Karpas-422 (cell line): ENCODE measurements at places on chromosomes 2 and 18. TPM values are rescaled to one million over a fixed set of nuclear protein-coding genes. Genes with fewer than 3 reads are reported as not detected.

FLACC1 gene
- 0.18 and 13.2 TPM in 2 replicates for total RNA-seq

ZNF396 gene
- 1.0 and 1.4 TPM in 2 replicates for total RNA-seq

DNA sequence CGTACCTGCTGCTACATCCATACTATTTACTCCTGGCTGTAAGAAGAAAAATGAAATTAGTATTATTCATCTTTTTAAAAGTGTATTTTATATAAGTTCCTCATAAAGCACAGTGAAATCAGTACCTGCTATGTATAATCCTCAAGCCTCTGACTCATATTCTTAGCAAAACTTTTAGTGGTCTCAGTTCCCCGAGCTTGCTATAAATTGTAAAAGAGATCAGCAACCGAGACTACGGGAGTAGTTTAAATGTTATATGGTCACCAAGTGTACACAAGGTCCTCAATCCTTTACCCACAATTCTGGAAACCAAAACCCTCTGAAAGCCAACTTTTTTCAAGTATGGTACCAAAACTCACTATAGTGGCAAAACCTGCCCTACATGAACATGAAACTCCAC, 24.2 kb downstream of the PRPF40A start:
- DNase-seq = no peak
- no peak overlapping the region for H3K4me3 ChIP-seq
- H3K4me1 ChIP-seq = no peaks in the 10 kb centered on the region
- no peaks in the 10 kb centered on the region for H3K27me3 ChIP-seq

IL1F10 gene
- total RNA-seq = not detected in 2 replicates

- H3K27me3 ChIP-seq = no peaks in the 10 kb centered on the region
- H3K36me3 ChIP-seq = no peaks in the 10 kb centered on the region
- H3K4me1 ChIP-seq = peaks cover 10% of the 10 kb centered on the region
- DNase-seq = no peak
- H3K4me3 ChIP-seq = no peak overlapping the region
Measured at GRCh38 chr2:177281400-177282180, 17.1 kb upstream of the NFE2L2 start.

DNA sequence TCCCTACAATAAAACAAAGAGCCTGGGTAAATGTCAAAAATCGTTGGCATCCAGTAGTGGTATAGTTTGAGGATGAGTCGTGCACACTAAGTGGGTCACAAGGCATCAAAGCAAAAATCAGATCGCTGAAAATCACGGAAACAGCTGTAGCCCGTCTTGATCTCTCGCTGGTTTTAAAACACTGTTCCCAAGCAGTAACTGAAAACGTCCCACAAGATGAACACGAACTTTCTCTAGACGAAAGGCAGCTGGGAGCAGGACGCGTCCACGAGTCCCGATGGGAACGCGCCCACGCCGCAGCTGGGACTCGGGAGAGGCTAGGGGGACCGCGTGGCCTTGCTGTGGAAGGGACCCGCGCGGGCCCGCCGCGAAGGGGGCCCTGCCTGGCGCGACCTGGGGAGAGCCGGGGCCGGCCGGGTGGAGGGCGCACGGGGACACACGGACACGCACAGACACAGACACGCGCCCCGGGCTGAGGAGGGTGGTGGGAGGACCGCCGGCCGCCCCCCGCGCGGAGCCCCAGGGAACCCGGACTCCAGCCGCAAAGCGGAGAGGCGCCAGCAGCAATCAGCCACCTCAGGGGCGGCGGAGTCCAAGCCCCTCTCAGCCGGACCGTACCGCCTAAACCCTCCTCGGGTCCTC, 651 bp downstream of the STK17B start:
- peak; percentile 77 for DNase-seq
- peaks cover 66% of the 10 kb centered on the region for H3K4me1 ChIP-seq
- peak overlapping the region; percentile 88 for H3K27ac ChIP-seq

DNA sequence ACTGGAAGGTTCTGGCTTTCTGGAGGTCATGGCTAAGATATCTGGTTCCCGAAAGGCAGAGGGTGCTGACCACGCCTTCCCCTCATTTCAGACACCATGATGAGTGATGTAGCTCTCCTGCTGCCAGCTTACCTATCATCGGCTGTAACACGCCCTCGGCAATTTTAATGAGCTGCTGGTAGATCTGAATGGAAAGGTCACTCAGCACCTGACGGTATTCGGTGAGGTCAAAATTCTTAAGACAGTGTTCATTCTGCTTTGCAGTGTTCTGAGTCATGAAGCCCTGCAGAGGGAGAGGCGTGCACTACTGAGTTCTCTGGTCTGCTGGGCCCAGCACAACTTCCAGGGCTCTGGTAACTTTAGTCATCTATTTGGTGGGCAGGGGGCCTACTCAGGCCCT, 25.7 kb upstream of the ACAA2 start:
- H3K4me1 ChIP-seq = no peaks in the 10 kb centered on the region
- no peaks in the 10 kb centered on the region for H3K27me3 ChIP-seq
- H3K27ac ChIP-seq = no peak overlapping the region
- no peaks in the 10 kb centered on the region for H3K36me3 ChIP-seq
- H3K4me3 ChIP-seq = no peak overlapping the region
- DNase-seq = no peak

GRCh38 chr18:11251229-11251890, 102.0 kb upstream of the PIEZO2 start:
- H3K27me3 ChIP-seq = no peaks in the 10 kb centered on the region
- no peak overlapping the region for H3K27ac ChIP-seq
- no peak for DNase-seq
- no peaks in the 10 kb centered on the region for H3K36me3 ChIP-seq

NAT8 gene
- not detected in 2 replicates for total RNA-seq

GRCh38 chr18:79753391-79753851, 44.3 kb upstream of the KCNG2 start:
- no peak overlapping the region for H3K4me3 ChIP-seq
- DNase-seq = no peak
- H3K4me1 ChIP-seq = no peaks in the 10 kb centered on the region
- no peaks in the 10 kb centered on the region for H3K27me3 ChIP-seq

DNA sequence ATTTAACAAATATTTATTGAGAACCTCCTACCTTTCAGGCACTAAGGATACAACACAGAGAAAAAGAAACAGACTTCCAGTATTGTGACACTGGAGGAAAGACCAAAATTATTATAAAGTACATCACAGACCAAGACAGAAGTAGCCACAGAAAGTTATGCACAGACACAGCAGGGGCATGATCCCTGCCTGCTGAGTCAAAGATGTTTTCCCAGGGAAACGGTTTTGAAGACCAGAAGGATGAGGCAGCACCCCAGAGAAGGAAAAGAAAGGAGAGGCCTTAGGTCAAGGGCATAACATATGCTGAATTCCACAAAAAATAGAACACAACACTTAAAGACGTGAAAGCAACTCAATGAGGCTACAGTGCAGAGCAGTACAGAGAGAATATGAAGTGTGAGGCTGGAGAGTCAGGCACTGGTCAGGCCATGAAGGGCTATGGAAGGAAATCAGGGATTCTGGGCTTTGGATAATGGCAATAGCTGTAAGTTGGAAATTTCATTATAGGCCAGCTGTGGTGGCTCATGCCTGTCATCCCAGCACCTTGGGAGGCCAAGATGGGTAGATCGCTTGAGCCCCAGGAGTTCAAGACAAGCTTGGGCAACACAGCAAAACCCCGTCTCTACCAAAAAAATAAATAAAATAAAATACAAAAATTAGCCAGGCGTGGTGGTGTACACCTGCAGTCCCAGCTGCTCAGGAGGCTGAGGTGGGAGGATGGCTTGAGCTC, 8.2 kb downstream of the ADAM17 start:
- H3K27ac ChIP-seq = peak overlapping the region; percentile 94
- no peak for DNase-seq
- H3K36me3 ChIP-seq = peaks cover 13% of the 10 kb centered on the region
- H3K27me3 ChIP-seq = no peaks in the 10 kb centered on the region

DNA sequence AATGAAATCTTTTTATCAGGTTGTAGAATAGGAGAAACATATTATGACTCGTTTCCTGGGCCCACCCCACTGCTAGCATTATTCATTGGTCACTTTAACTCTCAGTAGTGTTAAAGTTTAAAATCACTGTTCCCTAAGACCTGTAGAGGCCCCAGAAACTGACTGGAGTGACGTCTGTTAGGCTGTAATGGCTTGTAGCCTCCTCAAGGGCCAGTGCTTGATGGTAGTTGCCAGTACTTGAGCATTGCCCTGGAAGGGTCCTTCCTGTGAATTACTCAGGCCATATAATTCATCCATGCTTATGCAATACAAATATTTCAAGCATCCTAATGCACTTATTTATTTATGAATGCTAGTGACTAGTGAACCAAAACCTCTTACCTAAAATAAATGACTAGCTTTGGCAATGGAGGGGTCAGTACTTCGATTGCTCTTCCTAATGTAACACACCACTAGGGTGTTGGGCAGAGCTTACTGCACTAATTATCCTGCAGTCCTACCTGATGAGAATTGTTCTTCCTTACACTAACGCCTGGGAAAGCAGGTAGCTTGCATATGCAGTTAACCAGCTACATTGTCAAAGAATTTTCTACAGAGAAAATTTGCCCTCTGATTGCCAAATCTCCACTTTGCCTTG, 31.2 kb downstream of the ARHGAP25 start:
- no peaks in the 10 kb centered on the region for H3K27me3 ChIP-seq
- H3K36me3 ChIP-seq = peaks cover 3% of the 10 kb centered on the region; the same call in 1 of the 2 replicates
- H3K27ac ChIP-seq = peak overlapping the region; percentile 89
- peaks cover 100% of the 10 kb centered on the region for H3K4me1 ChIP-seq
- peak overlapping the region; percentile 58 for H3K4me3 ChIP-seq

DNA sequence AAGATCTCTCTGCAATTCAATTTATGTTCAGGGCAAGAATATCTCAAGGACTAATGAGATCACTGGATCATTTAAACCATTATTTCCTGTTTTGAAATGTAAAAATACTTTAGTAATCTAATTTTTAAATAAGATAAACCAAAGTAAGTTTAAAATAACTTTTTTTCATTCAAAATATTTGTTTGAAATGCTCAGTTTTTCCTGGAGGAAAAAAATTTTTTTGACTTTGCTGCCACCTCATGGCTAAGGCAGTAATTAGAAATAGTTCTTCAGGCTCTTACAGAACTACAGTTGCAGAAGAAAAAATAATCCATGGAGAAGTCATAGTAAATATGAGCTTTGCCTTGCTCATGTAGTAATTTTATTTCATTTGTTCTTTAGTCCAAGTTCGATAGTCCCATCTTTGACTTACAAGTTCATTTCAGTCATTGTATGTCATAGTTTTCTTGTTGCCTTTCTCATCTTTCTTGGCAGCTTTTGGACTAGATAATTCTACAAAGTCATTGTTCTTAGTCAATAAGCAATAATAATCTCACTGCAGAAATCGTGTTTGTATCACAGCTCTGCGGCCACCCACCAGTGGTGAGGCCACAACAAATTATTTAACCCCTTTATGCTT, 127.4 kb downstream of the DPP4 start:
- H3K27ac ChIP-seq = no peak overlapping the region
- H3K4me3 ChIP-seq = no peak overlapping the region
- H3K4me1 ChIP-seq = no peaks in the 10 kb centered on the region
- no peaks in the 10 kb centered on the region for H3K36me3 ChIP-seq
- H3K27me3 ChIP-seq = no peaks in the 10 kb centered on the region
- peak; percentile 70 for DNase-seq

GRCh38 chr2:219149667-219150066, 10.9 kb downstream of the NHEJ1 start:
- H3K27me3 ChIP-seq = no peaks in the 10 kb centered on the region
- no peak overlapping the region for H3K4me3 ChIP-seq
- H3K4me1 ChIP-seq = no peaks in the 10 kb centered on the region
- DNase-seq = no peak

- no peaks in the 10 kb centered on the region for H3K27me3 ChIP-seq
- H3K4me3 ChIP-seq = no peak overlapping the region
- no peaks in the 10 kb centered on the region for H3K36me3 ChIP-seq
- DNase-seq = no peak
- H3K27ac ChIP-seq = no peak overlapping the region
- H3K4me1 ChIP-seq = no peaks in the 10 kb centered on the region
Measured at GRCh38 chr2:51846796-51847195, 814.9 kb upstream of the NRXN1 start.

DNA sequence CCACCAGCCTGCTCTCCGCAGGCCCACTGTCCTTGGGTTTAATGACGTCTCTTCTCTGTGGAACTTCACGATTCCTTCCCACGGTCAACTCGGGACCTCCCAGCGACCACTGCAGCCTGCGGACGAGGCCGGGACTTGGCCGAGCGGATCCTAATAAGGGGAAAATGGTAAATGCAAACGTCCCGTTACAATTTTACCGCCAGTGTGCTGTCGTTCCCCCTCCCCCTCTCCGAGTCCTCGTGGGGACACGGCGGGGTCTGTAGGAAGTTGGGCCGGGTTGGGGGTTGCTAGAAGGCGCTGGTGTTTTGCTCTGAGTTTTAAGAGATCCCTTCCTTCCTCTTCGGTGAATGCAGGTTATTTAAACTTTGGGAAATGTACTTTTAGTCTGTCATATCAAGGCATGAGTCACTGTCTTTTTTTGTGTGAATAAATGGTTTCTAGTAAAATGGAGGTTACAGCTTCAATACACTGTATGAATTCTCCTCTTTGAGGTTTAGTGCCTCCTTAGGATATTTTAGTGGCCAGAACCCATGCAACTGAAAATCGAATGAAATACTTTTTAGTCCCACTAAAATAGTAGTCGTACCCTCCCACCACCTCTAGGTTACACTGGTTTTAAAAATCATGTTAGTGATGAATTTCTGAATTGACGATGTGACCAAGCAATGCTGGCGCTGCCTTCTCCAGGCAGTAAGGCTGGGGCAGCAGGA, 2.3 kb downstream of the HOXD11 start:
- H3K4me3 ChIP-seq = no peak overlapping the region
- H3K27me3 ChIP-seq = no peaks in the 10 kb centered on the region
- peaks cover 10% of the 10 kb centered on the region for H3K4me1 ChIP-seq
- no peak for DNase-seq
- no peaks in the 10 kb centered on the region for H3K36me3 ChIP-seq

MRPL33 gene
- total RNA-seq = 54.9 and 112 TPM in 2 replicates

GRCh38 chr2:233092432-233093165, 32.5 kb downstream of the INPP5D start:
- peaks cover 80% of the 10 kb centered on the region for H3K4me1 ChIP-seq
- no peaks in the 10 kb centered on the region for H3K27me3 ChIP-seq
- peaks cover 30% of the 10 kb centered on the region for H3K36me3 ChIP-seq

DNA sequence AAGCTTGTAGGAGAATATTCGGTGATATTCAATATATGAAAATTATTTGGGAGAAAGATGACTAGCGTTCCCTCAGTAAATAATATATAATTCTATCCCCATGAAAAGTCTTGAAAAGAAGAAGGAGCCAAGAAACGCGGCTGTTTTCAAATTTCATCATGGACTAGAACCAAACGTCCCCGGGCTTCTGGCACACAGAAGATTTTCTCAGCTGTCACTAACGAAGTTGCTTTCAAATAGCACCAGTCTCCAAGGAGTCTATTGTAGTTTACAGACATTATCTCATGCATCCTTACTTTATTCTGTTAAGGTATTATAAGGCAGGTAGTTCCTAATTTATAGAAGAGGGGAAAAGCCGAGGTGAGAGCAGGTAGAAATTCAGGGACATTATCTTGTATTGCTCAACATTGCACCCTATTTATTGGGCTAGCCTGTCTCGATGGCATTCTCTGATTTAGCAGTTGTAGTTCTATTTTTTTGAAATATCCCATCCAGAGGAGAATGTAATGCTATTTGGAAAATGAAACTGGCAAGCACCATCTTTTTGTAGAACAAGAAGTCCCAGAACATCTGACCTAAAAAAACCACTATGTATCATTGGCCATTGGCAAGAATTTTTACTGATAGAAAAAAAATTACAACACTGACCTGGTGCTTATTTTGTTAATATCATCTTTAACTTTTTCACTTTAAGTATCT, 198.1 kb upstream of the RASGRP3 start:
- no peaks in the 10 kb centered on the region for H3K4me1 ChIP-seq
- DNase-seq = no peak
- no peaks in the 10 kb centered on the region for H3K36me3 ChIP-seq
- H3K4me3 ChIP-seq = no peak overlapping the region
- no peak overlapping the region for H3K27ac ChIP-seq

- no peaks in the 10 kb centered on the region for H3K4me1 ChIP-seq
- H3K27ac ChIP-seq = no peak overlapping the region
- H3K4me3 ChIP-seq = no peak overlapping the region
- no peaks in the 10 kb centered on the region for H3K27me3 ChIP-seq
Measured at GRCh38 chr2:189291460-189291859, 111.9 kb upstream of the COL5A2 start.
